ENCODE measurements at places on chromosomes 2 and 18.

DNA sequence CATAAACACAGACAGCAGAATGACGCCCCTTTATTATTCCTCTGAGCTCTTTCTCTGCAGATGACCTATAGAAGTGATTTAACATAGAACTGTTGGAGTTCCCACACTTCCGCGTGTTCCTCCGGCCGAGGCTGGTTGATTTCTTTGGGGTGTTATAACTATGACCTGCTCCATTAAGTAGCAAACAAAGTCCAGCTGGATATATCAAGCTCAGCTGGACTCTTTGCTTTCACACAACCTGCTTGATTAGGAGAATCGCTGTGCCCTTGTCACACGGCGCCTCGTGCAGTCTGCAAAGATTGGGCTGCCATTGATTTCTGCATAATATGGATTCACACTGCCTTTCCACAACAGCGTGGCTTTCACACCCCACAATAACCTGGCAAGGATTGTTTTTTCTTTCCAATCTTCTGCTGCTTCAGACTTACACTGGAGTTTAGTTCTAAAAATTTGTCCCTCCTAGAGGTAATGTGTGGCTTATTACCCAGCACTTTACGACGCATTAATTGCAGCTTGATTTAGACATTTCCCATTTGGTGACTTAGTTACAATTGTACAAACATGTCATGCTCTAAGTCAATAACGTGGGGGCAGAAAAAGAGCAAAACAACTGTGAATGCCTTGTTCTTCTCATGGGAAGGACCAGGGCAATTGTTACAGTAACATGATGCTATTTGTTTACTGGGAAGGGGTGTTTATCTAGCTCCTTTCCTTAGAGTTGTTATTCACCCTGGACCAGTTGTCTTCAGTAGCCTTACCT is 485.7 kb downstream of the TXNL1 start:
- H3K36me3 ChIP-seq: no peaks in the 10 kb centered on the region
- no peaks in the 10 kb centered on the region for H3K27me3 ChIP-seq
- H3K4me3 ChIP-seq: no peak overlapping the region
- H3K27ac ChIP-seq: no peak overlapping the region
- no peaks in the 10 kb centered on the region for H3K4me1 ChIP-seq

DNA sequence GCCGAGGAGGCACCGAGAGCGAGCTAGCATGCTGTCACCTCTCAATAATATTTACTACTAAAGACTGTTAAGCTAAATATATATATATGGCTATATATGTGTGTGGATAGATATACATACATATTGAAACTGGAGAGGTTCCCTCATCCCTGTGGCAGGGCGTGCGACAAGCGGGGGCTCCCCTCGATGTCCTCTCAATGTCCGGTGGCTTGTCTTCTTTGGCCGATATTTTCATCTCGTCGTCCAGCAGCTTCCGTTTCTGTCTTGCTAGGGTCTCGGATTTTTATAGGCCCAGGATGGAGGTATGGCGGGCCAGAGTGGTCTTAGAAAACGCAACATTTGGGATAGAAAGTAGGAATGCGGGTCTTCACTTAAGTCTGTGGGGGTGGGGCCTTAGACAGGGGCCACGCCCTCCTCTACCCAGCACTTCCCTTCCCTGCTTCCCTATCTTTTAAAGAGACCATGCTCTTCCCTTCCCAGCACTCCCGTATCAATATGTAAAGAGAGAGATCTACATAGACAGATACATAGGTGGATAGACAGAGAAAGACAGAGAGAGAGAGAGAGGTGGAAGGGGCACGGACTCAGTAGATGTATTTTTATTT is 866.8 kb downstream of the DSC3 start:
- H3K27me3 ChIP-seq: no peaks in the 10 kb centered on the region
- no peak for DNase-seq
- H3K36me3 ChIP-seq: no peaks in the 10 kb centered on the region
- H3K4me1 ChIP-seq: no peaks in the 10 kb centered on the region

- H3K27ac ChIP-seq: no peak overlapping the region
- no peaks in the 10 kb centered on the region for H3K4me1 ChIP-seq
- H3K4me3 ChIP-seq: no peak overlapping the region
- no peaks in the 10 kb centered on the region for H3K36me3 ChIP-seq
These were observed 151.4 kb downstream of the SNTG2 start for GRCh38 chr2:1101982-1102590.

DNA sequence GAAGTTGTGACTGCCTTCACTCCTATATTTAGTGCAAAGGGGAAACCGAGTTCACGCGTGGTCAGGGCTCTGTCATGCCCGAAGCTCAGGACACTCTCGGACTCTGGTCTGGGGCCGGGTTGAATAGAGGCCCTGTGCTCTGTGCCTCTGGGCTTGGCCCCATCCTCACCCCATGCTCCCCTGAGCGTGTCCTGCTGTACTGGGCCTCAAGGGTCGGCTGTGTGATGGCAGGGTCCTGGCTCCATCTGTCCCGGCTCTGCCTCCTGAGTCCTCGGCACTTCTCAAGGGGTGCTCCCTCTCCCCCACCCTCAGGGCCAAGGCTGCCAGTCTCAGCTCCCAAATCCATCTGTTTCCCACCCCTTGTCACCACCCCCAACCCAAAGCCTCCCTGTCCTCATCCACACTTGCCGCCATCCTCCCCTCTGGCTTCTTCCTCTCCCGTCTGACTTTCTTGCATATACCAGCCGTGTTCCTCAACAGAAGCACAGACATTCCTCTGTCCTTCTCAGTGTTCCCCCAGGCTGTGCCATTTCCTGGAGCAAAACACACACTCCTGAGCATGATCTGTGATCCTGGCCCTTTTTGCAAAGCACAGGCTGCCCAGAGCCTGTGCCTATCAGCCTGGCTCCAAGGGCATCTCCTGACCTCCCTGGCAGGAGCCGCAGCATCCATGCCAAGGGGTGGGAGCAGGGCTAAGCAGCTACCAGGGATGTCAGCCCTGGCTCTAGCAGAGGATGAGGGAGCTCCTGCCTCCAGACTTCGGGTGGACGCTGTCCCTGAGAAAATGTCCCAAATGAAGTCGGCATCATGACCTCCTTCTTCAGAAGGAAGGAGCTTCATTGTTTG is 64.2 kb upstream of the OTOS start:
- peaks cover 42% of the 10 kb centered on the region for H3K27me3 ChIP-seq
- H3K36me3 ChIP-seq: no peaks in the 10 kb centered on the region
- no peak overlapping the region for H3K27ac ChIP-seq
- DNase-seq: peak; percentile 56

GRCh38 chr2:99554871-99555270 is 65.1 kb upstream of the REV1 start:
- H3K4me1 ChIP-seq: peaks cover 3% of the 10 kb centered on the region
- no peaks in the 10 kb centered on the region for H3K27me3 ChIP-seq
- DNase-seq: no peak
- peaks cover 87% of the 10 kb centered on the region for H3K36me3 ChIP-seq
- H3K27ac ChIP-seq: no peak overlapping the region

- H3K4me3 ChIP-seq: no peak overlapping the region
- H3K4me1 ChIP-seq: no peaks in the 10 kb centered on the region
- peak; percentile 79 for DNase-seq
- H3K36me3 ChIP-seq: peaks cover 78% of the 10 kb centered on the region
- H3K27me3 ChIP-seq: no peaks in the 10 kb centered on the region
These were observed 90.8 kb downstream of the NFATC1 start for GRCh38 chr18:79486356-79487182.

- peaks cover 31% of the 10 kb centered on the region for H3K4me1 ChIP-seq
- H3K27ac ChIP-seq: no peak overlapping the region
- DNase-seq: no peak
- no peak overlapping the region for H3K4me3 ChIP-seq
These were observed 170.0 kb downstream of the AGAP1 start for GRCh38 chr2:235663875-235664274.

GRCh38 chr2:40827392-40827791 is 375.5 kb upstream of the SLC8A1 start:
- no peak for DNase-seq
- no peaks in the 10 kb centered on the region for H3K27me3 ChIP-seq
- H3K4me1 ChIP-seq: no peaks in the 10 kb centered on the region
- no peaks in the 10 kb centered on the region for H3K36me3 ChIP-seq
- H3K27ac ChIP-seq: no peak overlapping the region
- H3K4me3 ChIP-seq: no peak overlapping the region

DNA sequence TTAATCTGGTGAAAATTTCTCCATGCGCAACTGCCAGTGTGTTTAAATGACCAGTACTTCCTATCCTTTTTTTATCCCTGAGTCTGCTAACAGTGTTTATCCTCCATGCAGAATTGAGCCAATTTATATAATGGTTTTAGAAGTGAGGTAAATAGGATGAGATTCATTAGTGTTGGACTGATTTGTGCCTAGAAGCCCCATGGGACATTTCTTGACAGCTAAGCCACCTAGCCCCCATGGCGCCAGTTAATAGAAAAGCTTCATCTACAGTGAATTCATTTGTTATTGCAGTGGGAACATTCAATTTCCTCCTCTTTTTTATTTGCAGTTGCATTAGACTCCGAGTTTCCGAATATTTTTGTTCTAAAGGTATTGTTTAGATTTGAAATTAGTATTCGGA is 175.6 kb downstream of the ARL6IP6 start:
- H3K4me3 ChIP-seq: no peak overlapping the region
- H3K27ac ChIP-seq: no peak overlapping the region
- no peak for DNase-seq
- no peaks in the 10 kb centered on the region for H3K36me3 ChIP-seq
- H3K4me1 ChIP-seq: no peaks in the 10 kb centered on the region
- no peaks in the 10 kb centered on the region for H3K27me3 ChIP-seq

GRCh38 chr2:187429989-187430388 is 18.1 kb downstream of the CALCRL start:
- no peak overlapping the region for H3K4me3 ChIP-seq
- no peaks in the 10 kb centered on the region for H3K27me3 ChIP-seq
- H3K4me1 ChIP-seq: no peaks in the 10 kb centered on the region
- H3K36me3 ChIP-seq: no peaks in the 10 kb centered on the region
- no peak for DNase-seq

DNA sequence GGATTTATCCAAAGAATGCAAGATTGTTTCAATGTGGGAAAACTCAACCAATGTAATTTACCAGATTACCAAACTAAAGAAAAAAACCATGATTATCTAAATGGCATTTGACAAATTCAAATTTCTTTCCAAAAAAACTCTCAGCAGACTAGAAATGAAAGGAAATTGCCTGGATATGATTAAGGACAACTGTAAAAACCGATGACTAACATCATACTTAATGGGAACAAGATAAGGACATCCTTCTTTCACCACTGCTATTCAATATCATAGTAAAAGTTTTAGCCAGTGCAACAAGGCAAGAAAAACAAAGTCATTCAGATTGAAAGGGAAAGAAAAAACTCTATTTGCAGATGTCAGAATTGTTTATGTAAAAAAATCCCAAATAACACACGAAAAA is 4.4 kb upstream of the CCDC150 start:
- no peak overlapping the region for H3K27ac ChIP-seq
- H3K4me3 ChIP-seq: no peak overlapping the region
- peaks cover 13% of the 10 kb centered on the region for H3K4me1 ChIP-seq
- H3K27me3 ChIP-seq: no peaks in the 10 kb centered on the region
- H3K36me3 ChIP-seq: no peaks in the 10 kb centered on the region

GRCh38 chr2:111134055-111134454 is 13.3 kb downstream of the BCL2L11 start:
- H3K4me3 ChIP-seq: no peak overlapping the region
- H3K27me3 ChIP-seq: no peaks in the 10 kb centered on the region
- H3K4me1 ChIP-seq: peaks cover 7% of the 10 kb centered on the region
- no peak overlapping the region for H3K27ac ChIP-seq

- no peaks in the 10 kb centered on the region for H3K4me1 ChIP-seq
- H3K36me3 ChIP-seq: no peaks in the 10 kb centered on the region
- H3K4me3 ChIP-seq: no peak overlapping the region
- H3K27me3 ChIP-seq: no peaks in the 10 kb centered on the region
- DNase-seq: no peak
These were observed 128.3 kb downstream of the PRPF40A start for GRCh38 chr2:152588998-152589397.

- no peak for DNase-seq
- H3K4me3 ChIP-seq: no peak overlapping the region
- no peaks in the 10 kb centered on the region for H3K36me3 ChIP-seq
These were observed 173.3 kb upstream of the NT5C1B start for GRCh38 chr2:18762667-18763066.

DNA sequence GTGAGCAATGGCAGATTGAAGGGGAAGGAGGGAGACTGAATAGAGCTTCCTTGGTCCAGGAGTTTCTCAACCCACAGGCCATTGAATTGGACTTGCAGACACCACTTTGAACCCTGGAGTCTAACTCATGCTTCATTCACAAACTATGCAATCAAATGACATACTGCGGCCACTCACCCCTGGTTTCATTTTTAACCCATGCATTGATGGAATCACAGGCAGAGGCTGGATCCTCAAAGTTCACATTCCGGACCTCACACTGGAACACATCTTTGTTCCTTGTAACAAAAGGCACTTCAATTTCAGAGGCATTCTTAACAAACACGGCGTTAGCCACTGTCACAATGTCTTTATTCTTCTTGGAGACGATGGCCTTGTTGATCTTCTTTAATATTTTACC is 40.7 kb downstream of the MRPL44 start:
- no peaks in the 10 kb centered on the region for H3K4me1 ChIP-seq
- peaks cover 7% of the 10 kb centered on the region for H3K36me3 ChIP-seq
- no peaks in the 10 kb centered on the region for H3K27me3 ChIP-seq
- no peak overlapping the region for H3K27ac ChIP-seq
- H3K4me3 ChIP-seq: no peak overlapping the region

DNA sequence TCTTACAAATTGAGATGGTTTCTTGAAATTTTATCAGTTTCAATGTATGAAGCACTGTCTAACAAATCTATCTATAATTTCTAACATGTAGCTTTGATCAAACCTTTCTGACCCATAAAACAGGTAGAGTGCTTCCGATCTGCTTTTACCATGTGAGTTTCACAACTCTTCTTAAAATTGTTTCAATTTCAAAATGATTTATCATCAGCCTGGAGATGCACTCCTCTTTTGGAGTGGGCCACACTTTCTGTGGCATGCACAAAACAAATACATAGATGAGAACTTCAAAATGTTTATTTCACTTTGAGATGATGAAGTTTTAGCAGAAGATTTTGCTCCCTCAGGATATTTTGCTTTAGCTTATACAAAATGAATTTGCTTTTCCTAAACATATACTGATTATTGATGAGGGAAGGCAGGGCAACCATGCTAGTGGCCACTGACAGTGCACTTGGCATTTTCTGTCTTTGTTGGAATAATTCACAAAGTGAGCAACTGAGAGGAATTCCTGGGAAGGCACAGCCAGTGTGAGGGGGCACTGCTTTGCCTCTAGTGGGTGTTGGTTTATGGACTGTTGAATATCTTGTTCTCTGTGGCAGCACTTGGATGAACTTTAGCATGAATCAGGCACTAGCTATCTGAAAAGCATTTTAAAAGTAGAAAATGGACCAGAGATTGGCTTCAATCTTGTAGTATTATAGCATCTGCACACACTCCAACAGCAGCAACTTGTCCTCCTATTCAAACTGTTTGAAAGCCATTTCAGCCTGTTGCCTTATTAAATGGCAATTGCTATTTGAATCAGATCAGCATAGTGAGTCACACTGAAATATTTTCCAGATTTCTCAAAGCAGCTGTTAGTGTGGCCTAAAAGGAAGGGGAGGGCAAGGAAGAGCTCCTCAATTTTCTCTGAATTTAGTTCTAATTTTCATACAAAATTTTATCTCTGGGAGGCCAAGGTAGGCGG is 193.2 kb downstream of the CCDC85A start:
- no peak overlapping the region for H3K4me3 ChIP-seq
- no peaks in the 10 kb centered on the region for H3K27me3 ChIP-seq
- no peaks in the 10 kb centered on the region for H3K36me3 ChIP-seq
- no peak for DNase-seq
